ENCODE measurements at places on chromosomes 1 and 21.

DNA sequence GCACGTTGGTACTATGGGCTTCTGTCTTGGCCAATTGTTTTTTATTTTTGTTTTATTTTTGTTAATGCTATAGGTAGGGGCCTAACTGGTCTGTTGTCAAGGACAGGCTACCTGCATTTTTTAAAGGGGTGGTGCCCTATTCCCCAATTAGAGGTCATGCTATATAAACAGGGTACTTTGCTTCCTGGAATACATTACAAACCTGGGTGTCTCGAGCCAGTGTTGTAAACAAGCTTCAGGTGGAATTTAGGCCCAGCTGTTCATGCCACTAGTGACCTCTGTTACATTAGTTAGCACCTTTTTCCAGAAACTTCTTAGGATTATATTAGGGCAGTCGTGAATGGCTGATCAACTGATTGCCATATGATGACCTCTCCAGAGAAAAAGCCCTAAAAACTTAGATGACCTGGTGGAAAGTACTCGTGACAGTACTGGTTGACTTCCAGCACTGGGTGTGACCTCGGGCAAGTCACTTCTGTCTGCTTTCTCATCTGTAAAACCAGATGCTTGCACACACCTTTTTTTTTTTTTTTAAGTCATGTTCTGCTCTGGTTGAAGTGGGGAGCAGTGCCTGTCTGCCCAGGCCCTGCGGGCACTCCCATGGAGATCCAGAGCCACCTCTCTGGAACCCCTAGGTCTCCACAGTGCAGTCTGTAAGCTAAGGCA is 46.5 kb downstream of the ELK4 start:
- DNase-seq = no peak

- DNase-seq = no peak
Measured at GRCh38 chr1:29055160-29055559, 68.5 kb downstream of the TMEM200B start.

DNA sequence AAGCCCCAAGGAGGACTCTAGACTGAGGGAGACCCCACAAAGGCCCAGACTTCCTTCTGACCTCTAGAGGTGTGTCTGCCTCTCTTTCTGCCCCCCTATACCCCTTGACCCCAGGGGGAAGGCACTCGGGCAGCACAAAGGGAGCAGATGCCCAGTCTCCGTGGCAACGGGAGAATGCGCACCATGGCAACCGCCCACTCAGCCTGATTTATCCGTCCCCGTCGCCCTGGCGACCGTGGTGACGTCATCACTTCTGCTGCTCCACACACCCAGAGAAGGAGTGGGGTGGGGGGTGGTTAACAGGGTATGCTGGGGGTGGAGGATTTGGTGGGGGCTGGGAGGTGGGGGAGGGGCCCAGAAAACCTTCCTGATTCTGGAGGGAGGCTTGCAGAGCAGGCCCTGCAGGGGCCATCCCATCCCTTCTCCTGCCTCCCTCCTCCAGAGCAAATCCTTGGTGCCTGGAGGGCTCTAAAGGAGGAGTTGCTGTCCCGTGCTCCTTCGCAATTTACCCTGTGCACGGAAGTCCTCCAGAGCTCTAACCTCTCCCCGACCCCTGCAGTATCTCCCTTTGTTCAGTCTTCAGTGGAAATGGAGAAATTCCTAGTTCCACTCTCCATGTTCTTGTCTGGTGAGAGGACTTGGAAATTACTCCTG is 6.3 kb downstream of the CELF3 start:
- DNase-seq = peak; percentile 42

- DNase-seq = no peak
Measured at GRCh38 chr1:60762911-60763310, 319.4 kb upstream of the NFIA start.

DNA sequence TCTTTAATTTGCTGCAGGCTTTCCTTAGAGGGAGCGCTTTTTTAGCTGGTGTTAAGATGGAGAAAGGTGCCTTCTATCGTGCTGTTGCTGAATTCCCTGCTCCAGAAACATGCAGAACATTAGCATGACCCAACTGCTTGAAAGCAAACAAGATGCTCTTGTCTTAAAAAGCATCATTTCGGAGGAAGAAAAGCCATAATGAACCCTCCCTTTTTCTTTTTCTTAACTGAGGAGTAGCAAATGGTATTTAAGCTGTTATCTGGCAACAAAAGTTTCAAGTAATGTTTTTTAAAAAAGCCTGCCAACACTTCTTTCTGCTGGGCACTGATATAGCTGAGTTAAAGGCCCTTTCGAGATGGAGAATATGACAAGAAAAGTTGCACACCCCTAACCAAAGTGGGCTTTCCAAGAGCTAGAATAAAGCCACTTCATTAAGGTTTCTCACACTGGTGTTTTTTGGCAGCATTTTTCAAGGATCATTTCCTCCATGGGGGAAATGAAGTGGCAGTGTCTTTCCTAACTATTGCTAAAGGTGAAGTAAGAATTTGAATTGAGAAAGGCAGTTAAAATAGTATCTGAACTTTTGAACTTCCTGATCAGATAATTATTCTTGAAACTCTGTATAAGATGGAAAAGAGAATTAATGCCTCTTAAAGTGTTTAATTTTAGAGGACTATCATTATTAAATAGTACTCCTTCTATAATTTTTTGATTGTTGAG is 38.8 kb downstream of the ST6GALNAC5 start:
- peak; percentile 69 for DNase-seq

DNA sequence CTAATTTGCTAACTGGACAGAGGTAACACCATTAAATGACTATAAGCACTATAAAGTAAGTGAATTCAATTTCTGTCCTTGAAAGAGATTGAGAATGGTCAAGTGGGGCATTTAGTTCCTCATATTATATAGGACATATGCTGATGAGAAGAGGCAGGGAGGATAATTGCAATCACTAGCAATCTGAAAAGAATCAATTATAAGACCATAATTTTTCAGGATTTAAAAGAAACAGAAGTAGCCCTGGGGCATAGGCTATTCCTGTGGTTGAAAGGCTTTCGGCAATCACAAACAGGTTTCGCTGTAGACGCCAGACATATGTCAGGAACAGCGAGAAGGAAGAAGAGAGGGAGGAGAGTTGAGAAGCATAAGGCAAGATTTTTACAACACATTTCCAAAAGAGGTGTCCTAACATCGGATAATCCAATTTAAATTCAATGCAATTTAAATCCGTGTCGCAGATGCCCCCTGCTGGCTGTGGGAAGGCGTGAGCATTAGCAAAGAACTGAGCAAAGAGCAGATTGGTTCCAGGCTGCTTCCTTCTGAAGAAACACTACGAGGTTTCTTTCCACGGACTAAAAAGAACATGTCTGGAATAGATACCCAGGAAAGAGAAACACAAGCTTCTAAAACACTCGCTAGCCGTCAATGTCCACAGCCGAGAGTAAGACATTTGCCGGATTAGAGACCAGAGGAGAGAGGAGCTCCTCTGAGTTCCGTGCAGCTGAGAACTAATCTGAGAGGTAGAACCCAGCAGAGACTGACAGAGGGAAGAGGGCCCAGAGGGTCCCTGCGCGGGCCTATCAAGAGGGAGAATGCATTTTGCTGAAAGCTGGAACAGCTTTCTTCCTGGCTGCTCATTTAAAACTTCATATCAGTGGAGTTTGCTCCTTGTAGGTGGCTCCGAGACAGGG is 27.9 kb downstream of the RGS5 start:
- peak; percentile 52 for DNase-seq

DNA sequence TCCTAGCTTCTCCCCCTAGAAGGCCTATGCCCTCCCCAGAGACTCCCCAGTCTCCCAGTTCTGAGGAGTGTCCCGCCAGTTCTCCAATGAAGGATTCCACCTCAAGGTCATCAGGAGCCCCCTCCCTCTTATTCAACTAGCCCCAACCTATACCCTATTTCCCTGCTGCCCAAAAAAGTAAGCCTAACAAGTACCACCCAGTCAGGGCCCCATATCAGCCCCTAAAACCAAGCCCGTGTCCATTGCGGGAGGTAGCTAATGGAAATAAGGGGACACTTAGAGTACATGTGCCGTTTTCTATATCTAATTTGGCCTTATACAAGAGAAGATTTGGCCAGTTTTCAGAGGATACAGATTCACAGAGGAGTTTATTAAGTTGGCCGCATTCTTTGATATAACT is 416.2 kb downstream of the MATN1 start:
- DNase-seq = no peak
